CD4-positive, CD25-positive, alpha-beta regulatory T cell (primary cell): ENCODE measurements at places on chromosomes 3 and 15.

DNA sequence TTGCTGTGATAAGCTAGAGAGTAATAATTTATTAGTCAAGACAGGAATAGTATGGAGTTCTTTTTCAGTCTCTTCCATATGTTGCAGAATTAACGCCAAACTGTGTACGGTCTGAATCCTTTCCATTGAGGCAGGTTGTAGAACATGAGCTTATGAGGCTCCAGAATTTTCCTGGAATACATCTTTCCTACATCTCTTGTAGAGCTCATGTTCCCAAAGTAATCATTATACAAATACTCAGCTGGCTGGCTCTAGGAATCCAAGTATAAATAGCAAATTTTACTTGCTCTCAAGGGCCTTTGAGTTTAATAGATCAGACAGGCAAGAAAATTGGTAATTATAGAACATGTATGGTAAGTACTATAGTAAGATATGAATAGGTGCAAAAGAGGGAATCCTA, 419.4 kb downstream of the RBMS3 start:
- DNase-seq: no peak

DNA sequence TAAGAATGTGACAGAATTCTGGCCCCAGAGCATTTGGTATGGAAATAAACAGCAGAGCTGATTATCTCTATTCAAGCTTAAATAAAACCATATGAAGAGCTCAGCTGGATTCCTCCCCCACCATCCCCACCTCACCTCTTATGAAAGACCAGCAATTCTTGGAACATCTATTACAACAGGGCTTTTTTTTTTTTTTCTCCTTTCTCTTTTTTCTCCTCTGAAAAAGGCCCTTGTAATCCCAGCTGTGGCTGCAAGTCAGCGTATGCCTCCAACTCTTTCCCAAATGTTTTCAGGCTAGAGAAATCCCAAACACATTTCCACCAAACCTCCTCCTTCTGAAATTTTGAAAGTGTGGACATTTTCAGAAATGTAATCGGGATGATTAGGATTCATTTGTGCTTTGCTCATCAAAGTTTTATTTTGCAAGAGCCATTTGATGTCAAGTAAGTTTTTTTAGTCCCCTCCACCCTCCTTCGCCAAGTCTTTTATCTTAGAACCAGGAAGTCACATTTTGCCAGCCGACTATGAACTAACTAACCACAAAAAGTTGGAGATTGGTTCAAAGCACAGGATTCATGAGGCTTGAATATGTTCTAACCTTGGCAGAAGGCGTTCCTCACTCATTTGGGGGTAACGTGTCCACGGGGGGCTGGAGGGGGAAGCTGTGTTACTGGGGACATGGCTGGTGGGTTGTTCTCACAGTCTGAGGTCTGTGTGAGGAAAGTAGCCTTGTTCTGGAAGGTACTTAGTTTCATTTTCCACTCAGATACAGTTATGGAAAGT, 142.0 kb upstream of the PDZRN3 start:
- DNase-seq: no peak

DNA sequence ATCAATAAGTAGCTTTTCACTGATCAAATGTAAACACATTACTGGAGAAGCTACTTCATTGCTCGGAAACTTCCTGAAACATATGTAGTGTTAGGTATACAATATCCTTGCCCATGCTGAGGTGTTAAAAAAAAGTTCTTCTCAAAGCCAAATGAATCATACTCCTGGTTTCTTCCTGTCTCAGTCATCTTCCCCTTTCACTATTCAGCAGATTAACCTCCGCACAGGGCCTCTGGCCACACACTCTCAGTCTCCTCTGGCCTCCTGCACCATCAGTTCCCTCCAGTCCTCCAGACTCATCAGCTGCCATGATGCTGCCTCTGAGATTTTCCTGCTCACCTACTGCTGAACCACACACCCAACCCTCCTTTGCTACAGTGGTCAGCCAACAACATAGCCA, 70.5 kb upstream of the BOC start:
- DNase-seq: no peak

- DNase-seq: no peak
These were observed 247.9 kb downstream of the SATB1 start for GRCh38 chr3:18177271-18177670.

DNA sequence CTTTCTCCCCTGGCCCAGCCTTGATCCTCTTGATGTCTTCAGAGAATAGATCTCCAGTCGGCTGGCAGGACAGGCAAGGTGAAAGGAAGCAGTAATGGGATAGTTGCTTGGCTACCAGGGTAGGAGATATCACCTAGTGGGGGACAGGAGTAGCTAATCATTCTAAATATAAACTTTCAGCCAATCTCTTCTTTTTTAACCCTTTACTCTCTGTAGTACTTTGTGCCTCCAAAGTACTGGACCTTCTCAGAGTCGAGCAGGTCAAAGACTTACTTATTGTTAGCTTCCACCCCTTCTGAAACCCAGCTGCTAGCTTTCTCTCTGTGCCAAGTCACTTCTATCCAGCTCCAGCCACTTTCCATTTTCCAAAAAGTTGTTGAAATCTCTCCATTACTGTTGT, 43.4 kb upstream of the FILIP1L start:
- DNase-seq: no peak
